ENCODE measurements at places on chromosomes 7 and 10.

- no peak for DNase-seq
Measured at GRCh38 chr7:159028508-159029401, 115.9 kb downstream of the VIPR2 start.

DNA sequence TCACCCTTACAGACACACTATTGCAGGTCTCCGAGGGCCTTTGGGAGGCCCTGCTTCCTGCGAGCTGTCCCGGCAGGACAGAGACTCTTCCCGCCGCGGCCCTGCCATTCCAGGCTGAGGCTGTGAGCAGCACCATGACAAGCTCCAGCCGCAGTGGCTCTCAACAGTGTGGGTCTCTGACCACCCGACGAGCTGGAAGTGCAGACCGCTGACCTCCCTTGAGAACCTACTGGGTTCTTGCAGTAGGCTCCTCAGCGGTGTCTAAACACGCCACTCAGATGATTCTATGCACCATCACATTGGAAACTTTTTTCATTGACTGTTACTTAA, 303.4 kb downstream of the WDR37 start:
- no peak for DNase-seq

- DNase-seq = no peak
Measured at GRCh38 chr10:32692174-32692573, 246.2 kb downstream of the CCDC7 start.

- DNase-seq = peak; percentile 40
Measured at GRCh38 chr7:158957921-158958491, 101.6 kb downstream of the DYNC2I1 start.

GRCh38 chr10:6493521-6494441, 86.3 kb downstream of the PRKCQ start:
- no peak for DNase-seq

DNA sequence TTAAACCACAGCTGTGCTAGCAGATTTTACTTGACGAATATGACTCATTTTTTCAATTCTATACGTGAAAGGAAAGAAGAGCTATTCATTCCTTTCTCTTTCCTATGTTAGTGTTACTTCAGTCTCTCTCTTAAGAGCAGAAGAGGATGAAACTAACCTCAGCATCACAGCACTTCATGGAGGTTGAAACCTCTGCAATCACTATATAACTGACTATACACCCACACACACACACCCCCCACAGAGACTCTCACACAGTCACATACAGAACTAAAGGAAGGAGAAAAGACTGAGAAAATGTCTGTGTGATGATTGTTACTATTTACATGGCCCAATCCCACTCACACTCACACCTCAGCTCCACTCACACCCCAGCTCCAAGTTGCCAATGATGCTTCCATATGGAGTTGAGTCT, 104.2 kb downstream of the KIF20B start:
- peak; percentile 75 for DNase-seq

DNA sequence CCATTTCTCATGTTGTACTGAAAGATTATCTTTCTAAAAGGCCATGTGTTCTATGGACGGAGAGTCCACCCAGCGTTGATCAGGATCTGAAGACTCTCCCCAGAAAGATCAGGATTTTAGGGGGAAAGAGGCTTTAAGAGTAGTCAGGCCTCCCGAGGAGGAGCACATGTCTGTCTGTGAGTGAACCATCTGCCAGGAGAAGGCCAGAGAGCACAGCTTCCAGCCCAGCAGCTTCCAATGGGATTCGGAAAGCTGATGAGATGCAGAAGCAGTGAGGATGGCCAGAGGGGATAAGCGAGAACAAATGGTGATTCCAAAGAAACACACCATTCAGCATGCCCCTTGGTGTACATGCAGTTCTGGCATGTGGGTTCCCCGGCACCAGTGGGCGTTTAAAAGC, 88.5 kb upstream of the TCERG1L start:
- DNase-seq = no peak

DNA sequence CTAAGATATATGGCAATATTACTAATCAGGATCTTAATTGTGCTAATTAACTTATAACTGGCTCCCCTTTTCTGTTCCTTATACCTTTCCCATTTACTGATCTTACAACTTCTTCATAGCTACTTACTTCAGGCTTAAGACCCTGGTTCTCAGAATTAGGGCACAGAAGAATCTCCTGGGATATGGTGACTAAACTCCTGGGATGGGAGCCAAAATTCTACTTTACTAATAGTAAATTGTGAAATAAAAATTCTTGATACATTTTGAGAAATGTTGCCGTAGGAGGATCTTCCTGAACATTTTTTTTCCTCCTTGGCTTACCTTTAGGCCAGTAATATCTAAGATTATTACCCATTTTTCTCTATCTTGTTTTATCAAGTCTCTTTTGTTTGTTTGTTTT, 309.5 kb downstream of the ATRNL1 start:
- DNase-seq = no peak

DNA sequence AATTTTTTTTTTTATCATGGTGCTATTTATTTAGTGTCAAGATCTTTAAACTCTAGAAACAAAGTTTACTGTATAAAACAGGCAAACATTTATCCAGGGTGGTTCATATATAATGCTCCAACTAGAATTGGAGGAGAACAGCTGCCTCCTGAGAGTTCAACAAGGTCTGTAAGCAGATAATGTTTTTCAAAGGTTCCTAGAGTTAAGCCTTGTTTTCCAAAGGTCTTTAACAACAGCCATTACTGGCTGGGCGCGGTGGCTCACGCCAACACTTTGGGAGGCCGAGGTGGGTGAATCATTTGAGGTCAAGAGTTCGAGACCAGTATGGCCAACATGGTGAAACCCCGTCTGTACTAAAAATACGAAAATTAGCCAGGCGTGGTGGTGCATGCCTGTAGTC, 316.7 kb downstream of the CCDC3 start:
- DNase-seq = no peak

- DNase-seq = no peak
Measured at GRCh38 chr10:103716206-103717160, 138.9 kb downstream of the SH3PXD2A start.

GRCh38 chr7:151744656-151745638, 132.0 kb downstream of the PRKAG2 start:
- peak; percentile 66 for DNase-seq

DNA sequence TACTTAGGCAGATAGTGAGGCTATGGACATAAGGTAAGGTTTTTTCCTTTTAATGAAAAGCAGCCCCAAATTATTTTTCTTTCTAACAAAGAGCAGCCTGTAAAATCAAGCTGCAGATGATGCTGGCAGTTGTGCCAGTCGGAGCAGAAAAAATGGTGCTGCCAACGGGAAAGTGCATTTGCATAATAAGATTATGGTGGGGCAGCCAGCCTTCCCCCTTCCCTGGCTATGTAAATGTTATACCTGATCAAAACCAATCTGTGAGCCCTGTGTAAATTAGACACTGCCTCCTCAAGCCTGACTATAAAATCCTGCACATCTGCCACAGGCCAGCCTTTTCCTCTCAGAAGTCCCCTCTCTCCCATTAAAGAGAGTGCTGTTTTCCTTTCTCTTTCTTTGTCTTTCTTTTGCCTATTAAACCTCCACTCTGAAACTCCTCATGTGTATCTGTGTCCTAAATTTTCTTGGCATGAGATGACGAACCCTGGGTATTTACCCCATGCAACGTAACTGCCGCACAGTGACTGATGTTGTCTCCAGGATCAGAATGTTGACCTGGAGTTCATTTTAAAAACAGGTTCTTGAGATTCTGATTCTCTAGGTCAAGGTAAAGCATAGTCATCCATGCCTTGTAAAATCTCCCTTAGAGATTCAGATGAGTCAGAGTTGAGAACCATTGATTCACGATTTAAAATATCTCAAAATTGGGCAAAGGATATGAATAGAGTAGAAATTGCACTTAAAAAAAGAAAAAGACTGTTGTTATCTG, 167.3 kb upstream of the C1GALT1 start:
- DNase-seq = no peak

DNA sequence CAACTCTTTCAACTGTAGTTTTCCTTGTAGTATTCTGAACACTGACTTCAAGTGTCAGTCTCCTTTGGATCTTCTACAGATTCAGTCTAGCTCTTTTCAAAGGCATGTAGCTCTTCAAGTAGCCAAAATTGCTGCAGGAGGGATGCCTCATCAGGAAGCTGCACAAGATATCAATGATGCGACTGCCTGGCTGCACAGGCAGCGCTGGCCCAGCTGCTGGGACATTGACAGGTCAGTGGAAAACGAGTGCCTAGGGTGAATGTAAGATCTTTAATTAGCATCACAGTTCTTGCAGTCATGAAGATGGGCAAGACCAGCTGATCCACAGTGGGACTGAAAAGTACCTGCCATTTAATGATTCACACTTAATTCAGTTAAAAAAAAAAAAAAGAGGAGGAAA, 167.6 kb downstream of the ANK3 start:
- no peak for DNase-seq

- no peak for DNase-seq
Measured at GRCh38 chr7:124323597-124323996, 290.7 kb upstream of the TMEM229A start.

DNA sequence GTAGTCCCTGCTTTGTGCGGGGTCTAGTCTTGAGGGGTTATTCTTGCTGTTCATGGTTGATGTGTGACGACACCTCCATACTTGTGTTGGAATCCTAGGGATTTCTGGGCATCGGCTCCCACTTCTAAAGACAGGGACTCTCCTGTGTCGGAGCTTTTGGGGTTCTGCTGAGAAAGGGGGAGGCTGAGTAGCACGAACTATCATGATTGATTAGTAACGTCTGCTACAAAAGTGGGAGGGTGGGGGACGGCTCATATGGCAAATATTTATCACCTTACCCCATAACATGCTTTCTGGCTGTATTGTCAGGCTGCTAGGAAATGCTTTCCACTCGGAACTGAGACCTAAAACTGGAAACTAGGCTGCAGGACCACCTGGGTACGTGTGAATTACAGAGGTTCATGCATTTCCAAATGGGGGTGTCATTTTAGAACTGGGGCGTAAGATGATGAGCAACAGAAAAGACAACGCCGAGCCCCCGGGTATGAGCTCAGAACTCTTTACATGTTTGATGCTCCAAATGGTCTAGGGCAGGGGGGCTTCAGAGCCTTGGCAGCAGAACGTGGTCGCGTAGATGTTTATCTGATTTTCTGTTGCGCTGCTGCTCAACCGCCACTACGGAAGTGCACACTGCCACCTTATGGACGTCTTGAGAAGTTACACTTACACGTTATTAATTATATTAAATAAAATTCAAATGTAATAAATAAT, 15.1 kb upstream of the NME8 start:
- peak; percentile 27 for DNase-seq

DNA sequence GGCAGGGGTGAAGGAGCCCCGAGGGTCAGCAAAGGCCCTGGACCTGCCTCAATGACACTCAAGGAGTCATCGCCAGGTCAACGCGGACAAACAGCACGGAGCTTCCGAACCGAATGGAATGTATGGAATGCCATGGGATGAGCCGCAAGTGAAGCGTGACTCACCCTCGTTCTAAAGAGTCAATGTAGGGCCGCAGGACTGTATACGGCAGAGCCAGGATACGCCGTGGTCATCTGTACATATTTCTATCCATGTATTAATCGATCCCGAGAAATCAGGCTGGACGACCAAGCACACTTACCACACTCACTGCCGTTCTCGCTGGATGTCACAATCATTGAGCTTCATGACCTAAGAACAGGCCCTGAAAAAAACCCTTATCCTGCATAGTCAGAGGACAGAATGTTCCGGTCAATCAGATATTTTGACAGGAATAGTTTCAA, 4.3 kb downstream of the SNX8 start:
- no peak for DNase-seq

- peak; percentile 69 for DNase-seq
Measured at GRCh38 chr10:103564776-103565520, 71.4 kb downstream of the NEURL1 start.

DNA sequence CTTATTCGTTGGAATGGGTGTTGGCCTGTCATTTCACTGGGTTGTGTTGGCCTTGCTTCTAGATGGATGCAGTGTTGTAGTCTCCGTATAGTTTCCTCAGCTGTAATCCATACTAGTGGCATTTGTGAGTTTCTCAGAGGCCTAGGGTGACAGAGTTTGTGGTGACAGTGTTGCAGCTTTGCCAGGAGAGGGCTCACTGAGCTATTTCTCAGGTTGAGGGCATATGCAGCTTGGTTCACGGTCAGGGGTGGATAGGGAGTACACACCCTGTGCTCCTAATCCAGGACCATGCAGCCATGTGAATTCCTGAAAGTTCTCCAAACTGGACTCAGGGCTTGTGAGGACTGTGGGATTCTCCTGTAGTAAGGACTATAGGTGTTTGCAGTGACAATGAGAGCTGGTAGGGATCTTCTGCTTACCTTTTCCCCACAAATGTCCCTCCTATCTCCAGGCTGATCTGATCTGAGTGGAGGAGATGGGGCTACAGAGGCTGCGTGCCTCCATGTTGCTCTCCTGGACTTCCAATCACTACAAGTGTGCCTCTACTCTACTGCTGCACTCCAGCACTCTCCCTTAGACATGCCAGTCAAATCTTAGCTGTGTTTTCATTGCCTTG, 229.0 kb downstream of the STK31 start:
- DNase-seq = no peak

DNA sequence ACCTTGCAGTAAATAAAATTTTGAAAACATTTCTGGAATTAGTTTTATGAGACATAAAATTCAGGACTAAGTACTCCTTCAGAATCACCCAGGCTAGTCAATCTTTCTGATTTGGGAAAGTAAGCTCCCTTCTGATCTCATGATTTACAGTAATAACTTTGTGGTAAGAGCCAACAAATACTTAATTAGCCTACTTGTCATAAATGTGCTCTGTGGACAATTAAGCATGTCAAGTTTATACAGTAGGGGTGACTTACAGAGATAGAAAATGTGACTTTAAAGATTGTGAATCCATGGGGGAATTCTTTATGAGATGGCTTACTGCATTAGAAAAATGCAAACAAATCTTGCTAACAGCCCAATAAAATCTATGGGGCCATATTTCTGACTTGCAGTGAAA, 616.9 kb upstream of the GHITM start:
- no peak for DNase-seq

GRCh38 chr7:122556219-122556618, 142.7 kb downstream of the RNF133 start:
- no peak for DNase-seq

DNA sequence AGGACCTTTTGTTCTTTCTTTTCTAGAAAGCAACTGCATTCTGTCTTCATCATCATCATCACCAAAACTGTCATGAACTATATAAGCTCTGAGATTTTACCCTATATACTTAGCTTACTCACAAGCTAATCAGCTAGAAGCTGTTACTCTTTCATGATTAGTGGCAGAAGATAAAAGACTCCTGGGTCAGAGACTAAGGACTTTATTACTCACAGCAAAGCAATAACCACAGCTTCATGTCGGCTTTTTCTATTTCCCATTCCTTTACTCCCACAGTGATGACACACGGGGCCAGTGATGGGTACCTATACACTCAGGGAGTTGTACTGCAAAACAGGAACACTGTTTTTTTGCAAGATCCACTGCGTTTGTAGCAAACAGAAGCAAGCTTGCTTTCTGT, 8.4 kb upstream of the C10orf88 start:
- no peak for DNase-seq

DNA sequence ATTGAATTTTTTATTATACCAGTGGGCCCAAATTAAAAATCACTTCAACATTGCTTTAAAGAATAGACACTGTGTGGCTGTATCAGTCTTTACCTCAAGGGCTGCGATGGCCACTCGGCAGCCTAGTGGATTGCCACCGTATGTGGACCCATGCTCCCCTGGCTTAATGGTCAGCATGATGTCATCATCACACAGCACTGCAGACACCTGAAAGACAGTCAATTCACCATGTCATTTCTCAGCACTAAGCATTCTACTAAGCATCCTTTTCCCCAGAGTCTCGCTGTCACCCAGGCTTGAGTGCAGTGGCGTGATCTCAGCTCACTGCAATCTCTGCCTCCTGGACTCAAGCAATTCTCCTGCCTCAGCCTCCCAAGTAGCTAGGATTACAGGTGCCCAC, 17.1 kb downstream of the OAT start:
- DNase-seq = no peak
